ENCODE measurements at places on chromosomes 16 and 17. TPM values are rescaled to one million over a fixed set of nuclear protein-coding genes. Genes with fewer than 3 reads are reported as not detected.

GRCh38 chr16:69848637-69849545, 86.8 kb downstream of the WWP2 start:
- no peak for DNase-seq

GRCh38 chr16:3904875-3905274, 24.4 kb upstream of the CREBBP start:
- no peak for DNase-seq

GRCh38 chr16:48547530-48547929, 62.5 kb downstream of the N4BP1 start:
- DNase-seq: no peak

GRCh38 chr16:73848993-73849392, 447.6 kb upstream of the PSMD7 start:
- DNase-seq: no peak

DNA sequence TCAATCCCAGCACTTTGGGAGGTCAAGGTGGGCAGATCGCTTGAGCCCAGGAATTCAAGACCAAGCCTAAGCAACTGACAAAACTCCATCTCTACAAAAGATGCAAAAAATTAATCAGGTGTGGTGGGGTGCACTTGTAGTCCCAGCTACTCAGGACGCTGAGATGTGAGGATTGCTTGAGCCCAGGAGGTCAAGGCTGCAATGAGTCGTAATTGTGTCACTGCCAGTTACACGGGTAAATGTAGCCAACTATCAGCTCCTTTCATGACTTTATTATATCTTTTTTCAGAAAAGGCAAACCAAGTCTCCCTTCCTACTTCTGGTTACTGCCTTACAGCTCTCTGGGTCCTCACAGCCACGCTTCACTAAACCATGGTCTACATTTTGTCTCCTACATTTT, 4.0 kb downstream of the SDF2 start:
- no peak for DNase-seq

GRCh38 chr17:2024572-2025219, 438 bp downstream of the RTN4RL1 start:
- DNase-seq: no peak

GRCh38 chr16:89511374-89511773, 3.2 kb downstream of the SPG7 start:
- no peak for DNase-seq

DNA sequence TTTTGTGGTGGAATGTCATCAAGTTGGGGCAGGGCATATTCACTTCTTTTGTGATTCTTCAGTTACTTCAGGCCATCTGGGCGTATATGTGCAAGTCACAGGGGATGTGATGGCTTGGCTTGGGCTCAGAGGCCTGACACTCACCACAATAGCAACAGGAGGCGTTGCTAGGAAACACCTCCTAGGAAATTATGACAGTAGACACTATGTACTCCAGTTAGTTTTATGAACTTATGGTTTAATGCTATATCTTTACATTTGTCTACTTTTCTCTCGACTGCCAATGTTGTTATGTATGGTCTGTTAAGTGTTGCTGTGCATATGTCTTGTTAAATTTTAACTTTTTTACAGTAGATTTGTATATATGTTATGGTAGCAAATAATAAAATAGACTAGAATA, 788.7 kb upstream of the GOT2 start:
- no peak for DNase-seq

GRCh38 chr16:80614908-80615671, 74.3 kb downstream of the DYNLRB2 start:
- DNase-seq: no peak

DNA sequence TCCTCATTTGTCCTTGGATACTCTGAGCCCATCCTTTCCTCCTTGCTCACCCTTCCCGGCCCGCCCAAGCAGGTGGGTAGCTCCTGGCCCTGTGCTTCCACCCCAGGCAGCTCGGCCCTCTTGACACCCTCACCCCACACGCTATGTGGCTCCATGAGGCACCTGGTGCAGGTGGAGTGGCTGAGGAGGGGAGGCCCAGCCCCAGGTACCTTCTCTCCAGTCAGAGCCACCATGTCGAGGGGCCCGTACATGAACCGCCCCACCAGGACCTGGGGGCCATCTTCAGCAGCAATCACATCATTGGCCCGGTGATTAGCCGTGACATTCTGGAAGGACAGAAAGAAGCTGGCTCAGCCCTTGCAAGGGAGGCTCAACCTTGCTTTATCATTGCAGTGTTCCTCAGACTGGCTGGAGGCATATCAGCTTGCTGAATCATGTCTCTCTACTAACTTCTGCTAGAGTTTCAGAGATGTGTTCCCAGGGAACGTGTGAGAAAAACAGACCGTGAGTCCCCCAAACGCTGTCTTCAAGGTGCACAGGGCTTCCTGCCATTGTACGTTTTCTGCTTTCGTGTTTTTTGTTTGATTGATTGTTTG, 20.3 kb downstream of the PIMREG start:
- DNase-seq: no peak

GRCh38 chr17:8087075-8087951, at the start of gene ALOX12B:
TSS of gene ALOX12B (minus strand) at chr17:8087716. CDS start at chr17:8087442, 274 bp downstream.
- no peak for DNase-seq

- peak; percentile 74 for DNase-seq
These were observed 24.8 kb upstream of the MRPS23 start for GRCh38 chr17:57874434-57875289.

- no peak for DNase-seq
These were observed 286.9 kb downstream of the NPIPA8 start for GRCh38 chr16:18049547-18050133.

DNA sequence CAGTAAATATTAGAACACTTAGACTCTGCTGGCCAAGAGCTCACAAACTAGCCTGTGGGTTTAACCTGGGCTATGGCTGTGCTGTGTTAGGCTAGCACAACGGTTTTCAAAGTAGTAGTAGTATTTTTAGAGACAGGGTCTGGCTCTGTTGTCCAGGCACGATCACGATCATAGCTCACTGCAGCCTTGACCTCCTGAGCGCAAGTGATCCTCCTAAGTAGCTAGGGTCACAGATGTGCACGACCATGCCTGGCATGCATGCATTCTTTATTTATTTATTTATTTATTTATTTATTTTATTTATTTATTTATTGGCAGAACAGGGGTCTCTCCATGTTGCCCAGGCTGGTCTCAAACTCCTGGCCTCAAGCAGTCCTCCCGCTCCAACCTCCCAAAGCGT, 10.3 kb downstream of the MRPL27 start:
- no peak for DNase-seq

DNA sequence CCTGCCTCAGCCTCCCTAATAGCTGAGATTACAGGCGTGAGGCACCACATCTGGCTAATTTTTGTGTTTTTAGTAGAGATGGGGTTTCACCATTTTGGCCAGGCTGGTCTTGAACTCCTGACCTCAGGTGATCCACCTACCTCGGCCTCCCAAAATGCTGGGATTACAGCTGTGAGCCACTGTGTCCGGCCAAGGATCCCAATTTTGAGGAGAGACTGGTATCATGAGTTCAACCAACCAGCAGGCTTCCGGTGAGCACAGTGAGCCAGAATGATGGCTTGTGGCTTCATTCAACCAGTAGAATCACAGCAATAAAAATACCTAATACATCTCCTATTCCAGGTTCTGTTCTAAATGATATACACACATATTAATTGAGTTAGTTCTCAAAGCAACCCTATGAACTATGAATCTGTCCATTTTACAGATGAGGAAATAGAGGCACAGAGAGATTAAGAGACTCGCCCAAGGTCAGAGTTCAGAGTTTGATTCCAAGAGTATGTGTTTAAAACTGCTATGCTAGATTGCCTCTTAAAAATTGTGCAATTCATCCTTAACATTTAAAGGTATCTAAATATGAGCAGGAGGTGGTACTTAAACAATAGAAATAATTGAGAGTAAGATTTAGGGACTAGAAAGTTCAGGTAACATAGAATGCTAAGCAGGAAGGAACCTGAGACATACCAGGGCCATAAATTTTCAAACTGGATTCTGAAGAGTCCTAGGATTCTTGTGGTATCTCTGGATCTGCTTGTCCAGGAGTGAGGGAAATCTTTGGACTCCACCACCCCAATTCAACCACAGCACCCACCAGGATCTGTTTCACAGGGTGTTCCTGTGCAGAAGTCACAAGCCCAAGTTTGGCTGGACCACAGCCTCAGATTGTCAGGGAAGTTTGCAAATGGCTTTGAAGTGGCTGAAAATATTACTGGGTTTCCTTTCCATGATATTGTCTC, 25.1 kb downstream of the CCDC42 start:
- no peak for DNase-seq

- DNase-seq: no peak
These were observed 678 bp downstream of the SRP68 start for GRCh38 chr17:76071531-76072147.

GRCh38 chr16:73240920-73241319, 193.0 kb upstream of the ZFHX3 start:
- DNase-seq: no peak

DNA sequence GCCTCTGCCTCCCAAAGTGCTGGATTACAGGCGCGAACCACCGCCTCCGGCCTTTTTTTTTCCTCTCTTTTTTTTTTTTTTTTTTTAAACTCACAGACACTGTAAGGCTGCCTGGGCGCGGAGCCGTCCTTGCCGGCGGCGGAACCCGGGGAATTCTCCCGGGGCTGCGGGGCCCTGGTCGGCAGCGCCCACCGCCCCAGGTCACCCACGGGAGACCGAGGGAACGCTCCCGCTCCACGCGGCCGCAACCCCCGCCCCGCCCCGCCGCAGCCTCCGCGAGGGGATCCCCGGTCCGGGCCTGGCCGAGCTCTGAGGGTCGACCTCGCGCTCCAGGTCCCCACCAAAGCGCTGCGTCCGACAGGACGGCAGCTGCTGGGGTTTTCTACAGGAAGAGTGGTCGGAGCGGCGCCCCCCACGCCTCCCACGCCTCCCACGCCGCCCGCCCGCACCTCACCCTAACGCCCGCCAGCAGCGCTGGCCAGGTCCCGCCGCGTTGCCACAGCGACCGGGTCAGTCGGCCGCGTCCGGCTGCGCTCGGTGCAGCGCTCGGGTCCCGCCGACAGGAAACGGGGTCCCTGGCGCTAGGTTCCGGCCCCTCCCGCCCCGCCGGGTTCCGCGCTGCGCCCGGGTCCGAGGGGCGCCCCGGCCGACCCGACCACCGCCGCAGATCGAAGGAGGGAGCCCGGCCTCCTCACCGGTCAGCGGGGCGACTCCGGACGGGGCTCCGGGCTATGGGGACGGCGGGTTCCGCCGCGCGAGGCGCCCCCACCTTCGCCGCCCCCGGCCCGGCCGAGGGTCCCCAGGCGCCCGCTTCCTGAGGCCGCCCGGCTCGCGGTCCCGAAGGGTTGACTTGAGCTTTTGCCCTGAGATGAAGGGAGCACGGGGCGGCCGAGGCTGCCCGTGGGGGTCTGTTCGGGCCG, at the start of gene CCDC57:
TSS of gene CCDC57 (minus strand) at position 512 of the 920 bp plus-strand sequence. CDS start 10,898 bp downstream, outside the sequence.
- peak; percentile 94 for DNase-seq

DNA sequence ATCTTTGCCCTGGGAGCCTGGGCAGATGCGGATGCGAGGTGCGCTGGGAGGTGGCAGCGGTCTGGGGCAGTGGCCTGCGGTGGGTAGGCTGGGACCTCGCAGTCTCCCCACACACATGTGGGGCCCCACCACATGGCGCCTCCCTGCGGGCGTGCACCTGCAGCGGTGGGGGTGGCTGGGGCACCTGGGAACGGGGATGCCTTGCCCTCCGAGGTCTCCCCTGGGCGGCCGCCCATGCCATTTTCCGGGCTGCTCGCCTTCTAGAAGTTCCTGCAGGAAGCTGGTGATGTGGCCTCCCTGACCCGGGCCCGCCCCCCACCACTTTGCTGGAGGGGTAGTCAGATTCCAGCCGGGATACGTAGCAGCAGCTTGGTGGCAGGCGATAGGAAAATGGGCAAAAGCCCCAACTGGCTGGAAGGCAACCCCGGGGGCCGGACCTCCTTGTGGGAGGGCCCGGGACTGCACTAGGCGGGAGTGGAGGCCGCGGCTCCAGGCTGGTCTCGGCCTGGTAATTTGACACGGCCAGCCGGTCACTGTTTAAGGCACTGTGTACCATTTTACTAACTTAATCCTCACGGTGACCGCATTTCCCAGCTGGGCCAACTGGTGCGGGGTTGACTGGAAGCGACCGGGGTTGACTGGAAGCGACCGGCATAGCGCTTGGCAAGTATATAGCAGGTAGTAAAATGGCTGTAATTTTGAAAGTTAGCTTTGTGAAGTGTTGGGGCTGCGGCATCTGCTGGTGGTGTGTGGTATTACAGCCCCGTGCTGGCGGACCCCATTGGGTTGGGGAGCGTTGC, 38.5 kb downstream of the IGF2BP1 start:
- DNase-seq: no peak

PIGQ gene
- total RNA-seq: 16.7 TPM

TBC1D3H gene
- total RNA-seq: not detected

CCDC200 gene
- total RNA-seq: not detected

HS3ST3A1 gene
- total RNA-seq: 0.41 TPM

PDK2 gene
- 11.8 TPM for total RNA-seq

TPSG1 gene
- total RNA-seq: not detected

ZSCAN32 gene
- 8.6 TPM for total RNA-seq

FBXL19 gene
- 66.4 TPM for total RNA-seq

UTS2R gene
- not detected for total RNA-seq

ITGAD gene
- total RNA-seq: not detected

ZNF750 gene
- not detected for total RNA-seq

Data from frontal cortex (tissue), 4 donors.